HT-29 (cell line): ENCODE measurements at places on chromosomes 13 and 19. TPM values are rescaled to one million over a fixed set of nuclear protein-coding genes. Genes with fewer than 3 reads are reported as not detected.

DNA sequence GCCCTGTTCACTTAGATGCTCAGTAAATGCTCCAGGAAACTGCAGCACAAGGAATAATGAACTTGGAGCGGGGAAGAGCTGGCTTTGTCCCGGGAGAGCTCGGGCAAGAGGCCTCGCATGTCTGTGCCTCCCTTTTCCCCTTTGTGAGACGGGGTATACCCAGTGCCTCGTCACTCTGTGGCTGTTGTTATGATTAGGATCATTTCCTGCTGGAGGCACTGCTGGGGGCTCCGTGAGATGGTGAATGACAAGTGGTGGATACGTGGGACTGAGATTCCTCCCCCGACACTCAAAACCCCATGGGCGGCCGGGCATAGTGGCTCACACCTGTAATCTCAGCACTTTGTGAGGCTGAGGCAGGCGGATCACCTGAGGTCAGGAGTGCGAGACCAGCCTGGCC is 1.1 kb upstream of the PLVAP start:
- DNase-seq: no peak

- DNase-seq: no peak
Measured at GRCh38 chr13:63304497-63304896, 1888.8 kb upstream of the PCDH20 start.

GRCh38 chr13:97335488-97336134 is 98.4 kb upstream of the RAP2A start:
- no peak for DNase-seq

- no peak for DNase-seq
Measured at GRCh38 chr13:31595563-31595962, 143.8 kb upstream of the RXFP2 start.

DNA sequence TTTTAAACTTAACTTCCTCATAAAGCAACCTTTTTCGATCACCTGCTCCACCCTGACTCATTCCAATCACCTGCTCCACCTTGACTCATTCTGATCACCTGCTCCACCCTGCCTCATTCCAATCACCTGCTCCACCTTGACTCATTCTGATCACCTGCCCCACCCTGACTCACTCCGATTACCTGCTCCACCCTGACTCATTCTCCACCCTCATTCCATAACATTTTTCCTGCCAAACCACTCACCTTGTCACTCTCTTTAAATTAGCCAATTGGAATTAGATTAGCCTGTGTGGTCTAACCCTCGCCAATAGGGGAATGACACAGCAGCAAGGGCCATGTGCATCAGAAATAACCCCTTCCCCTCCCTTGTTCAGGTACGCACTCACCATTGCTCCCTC is 31.9 kb upstream of the ZNF83 start:
- DNase-seq: peak; percentile 49

DNA sequence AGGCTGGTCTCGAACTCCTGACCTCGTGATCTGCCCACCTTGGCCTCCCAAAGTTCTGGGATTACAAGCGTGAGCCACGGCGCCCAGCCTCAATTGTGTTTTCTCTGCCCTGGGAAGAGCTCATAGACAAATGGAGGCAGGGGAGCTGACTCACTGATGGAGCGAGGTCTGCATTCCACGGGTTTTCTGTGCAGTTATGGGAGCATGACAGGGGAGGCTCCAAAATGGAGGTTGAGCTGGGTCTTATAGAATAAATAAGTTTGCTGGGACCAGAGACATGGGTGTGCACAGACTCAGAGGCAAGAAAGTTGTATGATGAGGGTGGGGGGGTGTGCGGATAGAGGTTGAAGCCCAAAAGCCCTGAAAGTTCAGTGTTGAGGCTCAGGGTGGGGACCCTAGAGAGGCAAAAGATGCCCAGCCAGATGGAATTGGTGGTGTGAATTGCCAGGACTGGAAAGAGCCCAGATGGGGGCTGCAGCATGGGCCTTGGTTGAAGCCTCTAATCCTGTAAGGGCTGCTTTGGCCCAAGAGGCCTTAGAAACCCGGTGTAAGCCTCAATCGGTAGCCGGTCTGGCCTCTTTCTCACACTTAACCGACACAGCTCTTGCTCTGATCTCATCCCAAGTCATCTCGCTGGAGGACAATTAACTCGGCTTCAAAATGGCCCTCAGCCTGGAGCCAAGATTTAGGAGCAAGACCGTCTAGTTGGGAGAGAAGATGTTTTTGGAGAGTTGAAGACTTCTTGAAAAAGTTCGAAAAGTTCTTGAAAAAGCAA is 1.9 kb downstream of the TPM4 start:
- DNase-seq: peak; percentile 45

DNA sequence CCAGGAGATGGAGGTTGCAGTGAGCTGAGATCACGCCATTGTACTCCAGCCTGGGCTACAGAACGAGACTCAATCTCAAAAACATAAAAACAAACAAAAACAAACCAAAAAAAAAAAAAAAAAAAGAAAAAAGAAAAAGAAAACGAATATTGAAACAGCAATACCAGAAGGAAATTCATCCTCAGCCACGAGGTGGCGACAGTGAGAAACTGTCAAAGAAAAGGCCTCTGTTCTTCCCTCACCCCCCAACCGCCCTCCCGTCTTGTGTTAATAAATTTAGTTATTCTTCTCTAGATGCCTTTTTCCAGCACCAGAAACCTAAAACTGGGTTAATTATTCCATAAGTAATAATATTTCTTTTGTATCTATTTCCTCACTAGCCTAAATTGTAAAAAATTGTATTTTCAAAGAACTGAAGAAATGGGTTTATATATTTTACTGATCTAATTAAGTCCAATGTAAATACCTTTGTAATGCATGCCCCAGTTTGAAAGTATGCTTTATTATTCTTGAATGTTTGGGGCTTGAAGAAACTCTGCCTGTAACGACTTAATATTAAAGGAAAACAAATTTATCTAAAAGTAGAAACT is 38.6 kb downstream of the LIG4 start:
- peak; percentile 62 for DNase-seq

GRCh38 chr19:45601524-45602374 is at the start of gene GPR4:
Gene GPR4, minus strand, starts transcription at chr19:45602212. Its CDS starts 10,346 bp downstream, at chr19:45591866.
- no peak for DNase-seq

GRCh38 chr13:19742643-19743042 is 40.1 kb downstream of the PSPC1 start:
- no peak for DNase-seq

- no peak for DNase-seq
Measured at GRCh38 chr13:25973576-25973975, 78.2 kb downstream of the SHISA2 start.

DNA sequence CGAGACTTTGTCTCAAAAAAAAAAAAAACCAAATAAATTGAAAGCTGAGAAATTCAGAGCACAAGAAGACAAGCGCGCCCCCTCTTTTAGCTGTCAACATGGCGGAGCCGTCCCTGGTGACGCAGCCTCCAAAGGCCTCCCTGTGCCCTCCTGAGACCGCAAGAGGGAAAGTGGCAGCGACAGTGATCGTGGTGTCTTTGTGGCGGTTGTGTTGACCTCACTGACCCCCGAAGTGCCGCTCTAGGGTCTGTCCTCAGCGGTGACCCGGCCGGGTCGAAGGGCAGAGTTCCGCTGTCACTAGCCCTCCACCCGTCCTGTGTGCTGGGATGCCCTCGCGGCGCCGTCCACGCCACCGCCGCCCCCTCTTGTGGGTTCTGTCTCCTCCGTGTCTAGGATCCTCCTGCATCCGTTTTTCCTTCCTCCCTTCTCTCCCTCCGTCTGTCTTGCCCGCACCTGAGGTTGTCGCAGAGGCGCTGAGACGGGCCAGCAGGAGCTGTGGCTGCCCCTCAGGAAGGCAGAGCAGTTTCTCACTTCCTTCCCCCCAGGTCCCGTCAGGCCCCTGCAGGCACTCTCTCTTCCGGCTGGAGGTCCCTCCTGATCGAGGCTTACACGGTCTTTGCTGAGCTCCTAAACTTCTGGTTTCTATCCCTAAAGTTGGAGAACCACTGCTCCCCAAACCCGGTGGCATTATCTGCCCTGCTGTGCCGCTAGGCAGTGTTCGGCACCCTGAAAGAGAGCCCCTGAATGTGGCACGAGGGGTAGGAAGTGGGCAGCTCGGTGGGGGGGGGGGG is 7.2 kb downstream of the UHRF1 start:
- DNase-seq: no peak

DNA sequence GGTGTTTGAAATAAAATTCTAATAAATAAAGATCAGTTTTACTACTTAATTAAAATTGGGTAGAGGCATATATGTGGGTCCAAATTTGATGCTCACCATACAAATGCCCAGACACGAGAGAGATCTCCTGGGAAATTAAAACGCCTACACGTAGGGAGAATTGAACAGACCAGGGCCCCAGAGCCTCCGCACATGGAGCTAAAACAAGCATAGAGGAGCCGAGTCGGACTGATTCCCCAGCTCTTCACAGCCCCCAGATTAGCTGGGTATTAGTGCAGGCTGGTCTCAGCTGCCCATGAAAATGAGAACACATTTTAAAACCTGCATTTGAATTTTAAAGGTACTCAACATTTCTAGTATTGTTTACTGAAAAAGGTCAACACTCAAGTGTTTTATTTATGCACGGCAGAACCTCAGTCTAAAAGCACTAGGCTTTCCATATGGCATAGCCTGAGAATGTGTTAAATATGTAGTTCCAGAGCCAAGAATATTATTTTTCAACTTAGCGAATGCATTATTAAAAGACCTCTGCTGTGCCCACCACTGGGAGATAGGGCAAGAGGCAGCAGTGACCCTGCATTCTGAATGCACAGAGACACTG is 344.8 kb downstream of the ENOX1 start:
- DNase-seq: no peak

DNA sequence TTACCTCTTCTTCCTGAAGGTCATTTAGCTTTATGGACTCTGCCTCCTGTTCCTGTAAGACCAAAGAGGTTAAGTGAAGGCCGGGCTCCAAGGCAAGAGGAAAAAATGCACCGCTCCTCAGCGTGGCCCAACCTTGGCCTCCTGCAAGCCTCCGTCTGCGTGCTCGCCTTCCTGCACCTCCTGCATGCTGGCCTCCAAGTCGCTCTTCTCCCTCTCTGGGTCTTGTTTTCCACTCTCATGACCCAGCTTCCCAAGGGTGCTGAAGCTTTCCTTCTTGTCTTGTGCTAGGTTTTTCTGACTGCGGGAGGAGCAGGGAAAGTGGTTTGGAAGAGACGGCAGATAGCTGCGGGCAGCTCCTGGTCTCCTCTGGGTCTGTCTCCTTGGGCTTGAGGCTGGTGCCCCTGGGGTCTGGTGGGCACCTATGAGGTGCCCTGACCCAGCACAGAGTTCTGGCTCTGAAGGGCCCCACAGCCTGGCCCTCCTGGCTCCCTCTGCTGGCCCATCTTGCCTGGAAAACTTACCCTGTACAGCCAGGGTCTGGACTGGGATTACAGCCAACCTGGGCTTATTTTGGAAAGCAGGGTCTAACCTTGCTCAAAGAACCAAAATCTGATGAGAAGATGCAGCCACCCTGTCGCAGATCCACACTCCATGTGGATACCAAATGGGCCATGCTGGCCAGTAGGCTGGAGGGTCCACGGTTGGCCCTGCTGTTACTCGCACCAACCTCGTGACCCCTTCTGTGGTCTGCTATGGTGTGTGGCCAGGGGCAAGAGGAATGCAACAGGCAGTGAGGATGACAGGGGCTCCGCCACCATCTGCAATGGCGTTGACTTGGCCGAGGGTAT is 5.2 kb downstream of the C13orf46 start:
- no peak for DNase-seq

- no peak for DNase-seq
Measured at GRCh38 chr13:37241786-37242185, 136.3 kb upstream of the CSNK1A1L start.

DNA sequence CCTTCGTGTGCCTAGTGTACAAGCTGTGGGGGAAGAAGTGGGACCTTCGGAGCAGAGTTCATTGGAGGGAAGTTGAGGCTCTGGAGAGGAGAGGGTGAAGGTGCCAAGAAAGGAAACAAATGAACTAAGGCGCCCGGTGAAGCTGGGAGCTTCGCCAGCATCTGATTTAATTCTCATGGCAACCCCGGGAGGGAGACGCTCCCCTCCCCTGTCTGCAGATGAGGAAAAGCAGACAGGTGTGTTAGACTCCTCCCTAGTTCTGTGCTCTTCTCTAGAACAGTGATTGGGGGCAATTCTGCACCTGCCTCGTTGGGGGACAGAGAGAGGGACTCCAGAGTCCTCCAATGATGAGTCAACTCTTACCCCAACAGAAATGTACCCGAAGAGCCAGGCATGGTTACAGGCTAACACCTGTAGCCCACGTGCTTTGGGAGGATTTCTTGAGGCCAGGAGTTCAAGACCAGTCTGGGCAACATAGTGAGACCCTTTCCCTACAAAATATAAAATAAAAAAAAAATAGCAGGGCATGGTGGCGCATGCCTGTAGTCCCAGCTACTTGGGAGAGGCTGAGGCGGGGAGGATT is 4.2 kb downstream of the SSC5D start:
- no peak for DNase-seq

DNA sequence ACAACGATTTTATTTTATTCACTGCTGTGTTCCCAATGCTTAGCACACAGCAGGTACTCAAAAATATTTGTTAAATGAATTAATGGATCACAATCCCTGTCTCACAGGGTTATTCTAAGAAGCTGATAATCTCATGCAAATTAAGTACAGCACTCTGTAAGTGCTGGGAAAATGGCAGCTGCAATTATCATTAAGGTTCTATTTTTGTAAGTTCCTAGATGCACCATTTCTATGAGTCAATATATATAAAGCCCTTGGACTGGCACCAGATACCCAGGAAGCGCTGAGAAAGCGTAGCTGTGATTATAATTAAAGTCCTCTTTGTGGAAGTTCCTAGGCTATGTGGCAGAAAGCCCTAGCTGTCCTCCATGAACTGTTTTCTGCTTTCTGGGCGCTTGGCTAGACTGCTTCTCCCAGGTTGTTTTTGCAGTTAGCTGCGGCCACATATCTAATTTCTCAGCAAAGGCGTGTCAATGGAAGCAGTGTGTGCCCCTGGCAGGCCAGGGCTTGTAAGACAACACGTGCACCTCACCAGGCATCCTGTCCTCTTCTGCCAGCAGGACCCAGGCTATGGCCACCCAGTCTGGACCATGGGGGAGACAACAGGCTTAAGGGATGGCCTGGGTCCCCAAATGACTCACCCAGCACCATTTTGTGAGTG is 5.2 kb upstream of the SRRM5 start:
- no peak for DNase-seq

KLK14 gene
- total RNA-seq: not detected in 2 replicates

TSSK6 gene
- 1.3 and 1.5 TPM in 2 replicates for total RNA-seq

UCHL3 gene
- total RNA-seq: 54.7 and 59.0 TPM in 2 replicates

TJP3 gene
- 127 and 139 TPM in 2 replicates for total RNA-seq

PSG1 gene
- total RNA-seq: not detected in 2 replicates

RFPL4AL1 gene
- total RNA-seq: not detected in 2 replicates
